Activated gamma-delta T cell treated with anti-CD3 and anti-CD28 coated beads, Interleukin-2, amount 50 U/mL, for 16 hours (primary cell): ENCODE measurements at places on chromosomes 1 and 21.

DNA sequence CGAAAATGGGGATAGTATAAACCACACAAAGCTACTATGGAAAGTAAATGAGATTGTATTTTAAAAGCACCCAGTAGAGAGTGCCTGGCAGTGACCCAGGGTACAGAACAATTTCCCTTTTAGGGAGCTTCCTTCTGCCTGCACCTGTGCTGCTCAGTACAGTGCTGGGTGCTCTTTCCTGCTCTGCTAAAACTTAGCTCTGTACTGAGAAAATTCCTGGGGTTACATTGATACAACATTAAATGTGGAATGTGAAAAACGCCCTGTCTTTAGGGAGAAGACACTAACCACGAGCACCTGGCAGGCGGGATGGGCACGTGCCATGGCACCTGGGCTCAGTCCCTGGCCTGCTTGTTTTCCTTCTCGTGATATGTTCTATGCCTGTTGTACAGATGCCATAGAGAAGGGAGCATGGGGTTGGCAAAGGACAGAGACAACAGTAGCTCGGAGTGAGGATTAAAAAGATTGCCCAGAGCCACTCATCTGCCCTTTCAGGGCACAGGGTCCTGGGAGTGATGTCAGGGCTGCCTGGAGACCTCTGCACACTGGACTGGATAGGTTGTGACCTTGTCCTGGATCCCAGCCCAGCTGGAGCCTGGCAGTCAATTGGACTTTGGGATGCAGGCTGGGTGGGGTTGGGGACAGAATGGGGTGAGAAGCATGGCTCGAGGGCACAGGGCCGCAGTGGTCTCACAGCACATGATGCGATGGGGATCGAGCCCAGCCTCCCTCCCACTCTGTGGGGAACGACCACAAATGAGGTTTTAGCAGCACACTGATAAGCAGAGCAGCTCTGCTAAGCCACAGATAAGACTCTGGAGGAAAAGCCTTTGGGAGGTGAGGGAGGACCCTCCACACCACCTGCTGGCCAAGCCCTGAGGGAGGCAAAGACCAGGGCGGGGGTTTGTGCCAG lies 4.2 kb downstream of the SPATA46 start:
- DNase-seq = no peak

GRCh38 chr1:171834821-171835220 lies 6.5 kb upstream of the DNM3 start:
- no peak for DNase-seq

DNA sequence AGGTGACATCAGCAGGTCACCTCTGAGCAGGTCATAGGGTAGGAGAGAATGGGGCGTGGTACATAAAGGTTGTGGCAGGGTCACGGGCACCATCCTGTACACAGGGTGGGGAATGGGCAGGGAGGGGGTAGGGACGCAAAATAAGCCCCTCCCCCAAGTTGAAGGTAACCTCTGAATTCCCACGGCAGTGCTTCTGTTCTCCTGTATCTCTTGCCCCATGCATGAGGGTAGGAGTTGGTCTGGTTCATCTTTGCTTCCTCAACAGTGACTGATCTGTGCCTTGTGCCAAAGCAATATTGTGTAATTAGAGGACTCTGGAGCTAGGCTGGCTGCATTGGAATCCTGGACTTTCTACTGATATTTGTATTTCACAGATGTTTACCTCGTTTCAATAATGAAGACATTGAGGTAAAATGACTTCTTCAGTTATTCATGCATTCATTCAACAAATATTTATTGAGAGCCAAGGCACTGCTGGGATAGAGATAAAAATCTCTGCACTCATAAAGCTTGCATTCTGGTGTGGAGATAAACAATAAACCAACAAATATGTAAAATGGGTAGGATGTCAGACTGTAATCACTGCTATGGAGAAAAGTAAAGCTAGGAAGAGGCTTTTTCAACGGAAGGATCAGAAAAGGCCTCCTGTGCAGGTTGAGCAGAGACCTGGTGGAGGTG lies 18.4 kb upstream of the GFI1 start:
- DNase-seq = no peak

DNA sequence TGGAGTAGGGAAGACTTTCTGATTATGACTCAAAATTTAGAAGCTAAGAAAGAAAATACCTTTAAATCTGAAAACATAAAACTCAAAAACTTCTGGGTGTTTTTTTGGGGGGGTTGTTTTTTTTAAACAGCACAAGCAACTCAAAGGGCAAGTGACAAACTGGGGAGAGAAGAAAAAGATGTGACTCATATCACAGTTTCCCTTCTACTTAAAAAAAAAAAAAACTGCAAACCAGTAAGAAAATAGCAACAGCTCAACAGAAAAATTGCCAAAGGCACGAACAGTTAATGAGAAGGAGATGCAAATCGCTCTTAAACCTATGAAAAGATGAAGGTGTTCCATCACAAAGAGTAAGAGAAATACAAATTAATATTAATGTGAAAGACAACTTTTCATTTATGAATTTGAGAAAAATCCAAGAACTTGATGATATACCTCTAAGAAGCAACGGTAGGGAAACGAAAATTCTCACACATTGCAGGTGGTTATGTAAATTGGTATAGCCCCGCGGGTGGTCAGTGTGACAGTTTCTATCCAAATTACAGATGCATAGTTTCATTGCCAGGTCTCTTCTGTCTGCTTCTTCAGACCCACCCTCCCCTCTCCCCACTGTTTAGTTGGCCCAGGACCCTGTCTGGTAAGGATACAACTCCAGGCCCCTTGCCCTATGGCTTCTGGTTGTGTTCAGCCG lies 9.0 kb downstream of the IFNAR2 start:
- no peak for DNase-seq

DNA sequence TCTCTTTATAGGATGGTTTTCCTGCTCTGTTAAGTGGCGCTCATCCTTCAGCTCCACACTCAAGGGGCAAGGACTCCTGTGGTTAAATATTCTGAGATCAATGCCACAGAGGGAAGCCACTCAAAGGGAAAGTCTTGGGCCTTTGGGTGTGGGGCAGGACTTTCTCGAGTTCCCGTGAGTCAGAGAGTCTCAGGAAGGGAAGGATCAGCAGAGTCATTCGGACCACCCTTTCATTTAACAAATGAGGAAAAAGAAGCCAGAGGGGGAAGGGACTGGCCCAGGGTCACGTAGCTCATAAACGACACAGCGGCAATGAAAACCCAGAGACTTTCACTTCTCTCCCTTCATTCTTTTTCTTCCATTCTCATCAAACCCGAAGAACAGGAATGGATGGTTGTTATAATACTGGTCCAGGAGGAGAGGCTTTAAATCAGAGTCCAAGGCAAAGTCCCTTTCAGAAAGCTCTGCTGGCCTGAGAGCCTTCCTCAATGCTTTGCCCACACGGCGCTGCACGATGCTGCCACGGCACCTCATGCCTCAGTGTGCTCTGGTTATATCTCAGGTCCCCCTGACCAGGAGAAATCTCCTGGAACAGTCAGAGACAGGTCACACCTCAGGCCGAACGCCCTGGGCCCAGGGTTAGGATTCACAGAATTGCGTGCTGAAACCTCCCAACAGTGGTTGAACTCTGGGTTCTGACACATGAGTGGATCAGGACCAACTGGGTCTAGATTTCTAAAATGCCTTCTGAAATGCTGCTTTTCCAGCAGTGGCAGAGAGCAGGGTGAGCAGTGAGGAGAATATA lies 65.3 kb downstream of the TENT5C start:
- no peak for DNase-seq

GRCh38 chr1:64727861-64728260 lies 17.0 kb upstream of the RAVER2 start:
- DNase-seq = no peak

- DNase-seq = no peak
These were observed 157.3 kb upstream of the RUNX1 start for GRCh38 chr21:35206141-35207125.

- no peak for DNase-seq
These were observed 2.0 kb downstream of the DSCAM start for GRCh38 chr21:40844935-40845334.

- no peak for DNase-seq
These were observed 1.0 kb downstream of the DDAH1 start for GRCh38 chr1:85463731-85464496.

GRCh38 chr21:16468184-16468583 lies 738.4 kb downstream of the USP25 start:
- no peak for DNase-seq

DNA sequence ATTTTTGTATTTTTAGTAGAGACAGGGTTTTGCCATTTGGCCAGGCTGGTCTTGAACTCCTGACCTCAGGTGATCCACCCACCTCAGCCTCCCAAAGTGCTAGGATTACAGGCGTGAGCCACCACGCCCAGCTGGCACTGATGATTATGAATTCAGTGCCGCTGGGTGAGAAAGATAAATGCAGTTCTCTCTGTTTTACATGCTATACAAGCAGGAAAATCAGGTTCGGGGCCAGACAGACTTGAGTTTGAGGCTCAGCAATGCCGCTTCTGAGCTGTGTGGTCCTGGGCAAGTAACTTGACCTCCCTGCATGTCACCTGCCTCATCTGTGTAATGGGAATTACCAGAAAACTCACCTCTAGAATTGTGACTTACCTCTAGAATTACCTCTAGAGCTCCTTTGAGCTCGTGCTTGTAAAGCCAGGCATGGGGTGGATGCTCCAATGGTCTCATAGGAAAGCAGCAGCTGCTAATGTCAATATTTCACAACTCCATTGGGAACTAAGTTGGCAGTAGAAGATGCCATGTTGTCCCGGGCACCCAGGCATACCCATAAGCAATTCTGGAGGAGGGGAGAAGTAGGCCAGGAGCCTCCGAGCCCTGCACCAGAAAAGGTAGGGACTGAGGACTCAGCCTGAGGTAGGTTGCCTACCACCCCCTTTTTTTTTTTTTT lies 119.8 kb upstream of the SLC25A33 start:
- no peak for DNase-seq

GRCh38 chr1:219708919-219709543 lies 96.1 kb upstream of the ZC3H11B start:
- DNase-seq = no peak

DNA sequence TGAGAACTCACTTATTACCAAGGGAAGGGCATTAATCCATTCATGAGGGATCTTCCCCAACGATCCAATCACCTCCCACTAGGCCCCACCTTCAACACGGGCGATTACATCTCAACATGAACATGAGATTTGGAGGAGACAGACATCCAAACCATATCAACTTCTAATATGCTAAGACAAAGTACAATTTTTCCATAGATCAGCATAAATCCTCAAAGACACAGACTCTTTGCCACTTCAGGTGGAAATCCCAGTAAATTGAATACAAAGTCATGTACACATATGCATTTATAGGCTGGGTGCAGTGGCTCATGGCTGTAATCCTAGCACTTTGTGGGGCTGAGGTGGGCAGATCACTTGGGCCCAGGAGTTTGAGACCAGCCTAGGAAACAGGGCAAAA lies 18.8 kb upstream of the CXADR start:
- DNase-seq = no peak

DNA sequence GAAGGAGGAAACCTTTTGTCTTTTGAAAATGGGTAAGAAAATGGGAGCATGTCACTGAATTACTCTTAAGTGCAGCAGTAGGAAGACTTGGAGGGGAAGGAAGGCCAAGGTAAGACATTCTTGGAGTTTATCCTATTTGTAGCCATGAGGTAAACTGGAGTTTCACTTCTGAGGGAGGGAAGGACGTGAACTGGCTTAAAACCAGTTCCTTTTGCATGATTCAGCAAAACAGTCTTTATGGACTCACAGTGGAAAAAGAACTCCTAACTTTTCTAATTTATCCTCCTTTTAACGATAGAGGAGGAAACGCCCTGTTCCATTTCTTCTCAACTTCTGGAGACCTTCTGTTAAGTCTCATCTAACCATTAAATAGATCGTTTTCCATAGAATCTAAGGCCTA lies 2.5 kb downstream of the PRDX6 start:
- DNase-seq = no peak

GRCh38 chr1:208024406-208024805 lies 113.5 kb upstream of the CD34 start:
- DNase-seq = no peak

DNA sequence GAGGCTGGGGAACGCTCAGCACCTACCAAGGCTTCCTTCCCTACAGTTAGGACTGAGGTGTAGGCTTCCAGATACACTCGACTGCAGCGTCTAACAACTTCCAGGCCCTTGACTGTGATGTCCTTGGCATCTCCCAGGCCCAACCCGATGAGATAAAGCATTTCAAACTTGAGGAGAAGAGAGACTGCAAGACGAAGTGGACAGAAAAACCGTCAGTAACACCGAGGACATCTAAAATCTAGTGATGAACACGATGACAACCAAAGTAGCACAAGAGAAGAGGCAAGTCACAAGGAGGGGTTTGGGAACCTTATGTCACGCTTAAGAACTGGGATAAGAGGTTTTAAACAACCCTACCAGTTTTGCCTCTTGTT lies 314 bp downstream of the DPH5 start:
- DNase-seq = no peak

DNA sequence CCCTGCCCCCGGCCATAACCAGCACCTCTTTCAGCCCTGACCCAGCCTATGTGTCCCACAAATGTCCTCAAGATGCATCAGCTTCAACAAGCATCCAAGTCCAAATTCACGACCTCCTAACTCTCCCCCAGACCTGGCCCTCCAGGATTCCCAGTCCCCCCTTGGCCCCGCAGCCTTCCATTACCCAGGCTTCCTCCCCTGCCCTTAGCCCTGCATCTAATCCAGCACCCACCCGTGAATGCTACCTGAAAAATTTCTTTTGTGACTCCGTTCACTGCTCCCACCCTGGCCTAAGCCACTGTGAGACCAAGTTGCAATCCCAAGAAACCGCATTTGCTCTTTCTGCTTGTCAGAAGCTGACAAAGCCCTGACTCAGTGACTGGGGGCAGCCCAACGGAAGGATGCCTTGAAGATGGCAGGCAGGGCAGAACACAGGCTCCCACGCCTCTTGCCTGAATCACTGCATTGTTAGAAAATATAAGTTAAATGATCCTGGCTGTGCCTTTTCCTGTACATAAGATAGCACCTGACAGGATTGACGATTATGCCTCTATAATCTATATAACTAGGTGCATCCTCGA lies 939 bp upstream of the MFAP2 start:
- DNase-seq = no peak

DNA sequence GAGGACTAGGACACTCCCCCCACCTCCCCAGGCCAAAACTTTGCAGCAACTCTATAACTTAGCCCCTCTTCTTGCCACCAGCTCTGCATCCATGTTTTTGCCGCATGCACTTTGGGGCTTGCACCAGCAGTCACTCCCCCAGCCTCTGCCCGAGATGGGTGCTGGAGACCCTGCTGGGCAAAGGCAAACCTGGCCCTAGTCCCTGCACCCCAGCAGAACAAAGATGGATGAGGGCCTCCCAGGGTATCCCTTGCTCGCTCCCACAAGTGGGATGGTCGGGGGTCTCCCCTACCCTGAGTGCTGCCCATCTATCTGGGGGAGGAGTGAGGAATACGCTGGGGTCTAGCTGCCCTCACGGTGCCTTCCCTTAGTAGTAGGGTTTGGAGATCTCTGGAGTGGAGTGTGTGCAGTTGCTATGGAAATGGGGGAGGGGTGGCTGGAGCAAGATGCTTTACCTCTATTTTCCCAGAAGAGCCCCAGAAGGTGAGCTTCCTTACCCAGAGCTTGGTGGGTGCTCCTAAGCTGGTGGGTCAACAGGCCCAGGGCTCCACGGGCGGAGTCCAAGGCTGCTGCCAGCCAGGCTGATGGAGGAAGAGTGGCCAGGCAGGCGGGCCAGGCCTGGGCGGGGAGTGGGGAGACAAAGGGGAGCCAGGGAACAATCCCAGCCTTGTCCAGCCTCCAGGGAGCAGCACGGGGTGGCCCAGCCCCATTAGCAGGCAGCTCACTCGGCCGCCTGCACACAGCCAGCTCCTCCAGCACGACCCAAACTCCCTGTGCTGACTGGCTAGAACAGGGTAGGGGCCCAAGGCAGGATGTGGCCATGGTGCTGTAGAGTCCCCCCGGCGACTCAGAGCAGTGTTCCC lies at the start of gene PAQR6:
TSS of gene PAQR6 (minus strand) at position 597 of the 863 bp plus-strand sequence. CDS start 1,325 bp downstream, outside the sequence.
- no peak for DNase-seq

- no peak for DNase-seq
These were observed 15.1 kb upstream of the VCAM1 start for GRCh38 chr1:100704473-100704872.
